Nucleus accumbens (tissue), 56 donors: ENCODE measurements at places on chromosomes 6 and 20.

- DNase-seq, result no peak
Observed at GRCh38 chr6:137369136-137369535, 125.1 kb downstream of the OLIG3 start.

GRCh38 chr6:88908598-88909548 is 54.5 kb downstream of the RNGTT start:
- no peak for DNase-seq

DNA sequence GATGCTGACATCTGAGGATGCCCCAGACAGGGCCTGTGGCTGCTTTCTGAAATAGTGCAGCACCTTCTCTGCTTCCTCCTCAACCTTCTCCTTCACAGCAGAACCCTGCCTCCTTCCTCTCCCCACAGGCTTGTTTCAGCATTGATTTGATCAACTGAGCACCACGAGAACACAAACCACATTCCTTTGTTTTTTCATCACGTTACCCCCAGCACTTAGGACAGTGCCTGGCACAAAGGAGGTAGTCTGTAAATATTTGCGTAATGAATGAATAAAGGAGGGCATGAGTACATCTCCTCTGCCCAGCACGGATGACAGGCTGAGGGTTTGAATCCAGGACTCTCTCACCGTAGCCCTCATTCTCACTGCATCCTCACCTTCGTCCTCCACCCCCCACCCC is 21.3 kb upstream of the WFDC2 start:
- DNase-seq, result no peak

DNA sequence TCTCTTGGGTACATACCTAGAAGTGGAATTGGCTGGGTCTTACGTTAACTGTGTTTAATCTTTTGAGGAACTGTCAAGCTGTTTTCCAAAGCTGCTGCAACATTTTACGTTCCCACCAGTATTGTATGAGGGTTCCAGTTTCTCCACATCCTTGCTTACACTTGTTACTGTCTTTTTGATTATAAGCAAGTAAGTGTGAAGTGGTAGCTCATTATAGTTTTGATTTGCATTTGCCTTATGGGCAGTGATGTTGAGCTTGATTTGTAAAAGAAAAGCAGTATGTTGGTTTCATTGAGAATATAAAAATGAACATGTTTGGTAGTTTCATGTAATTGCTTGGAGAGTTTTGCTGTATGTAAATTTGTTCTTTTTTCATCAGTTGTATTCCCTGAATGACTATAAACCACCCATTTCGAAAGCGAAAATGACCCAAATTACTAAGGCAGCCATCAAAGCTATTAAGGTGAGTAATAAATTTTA is 40.4 kb downstream of the SCAF8 start:
- no peak for DNase-seq

DNA sequence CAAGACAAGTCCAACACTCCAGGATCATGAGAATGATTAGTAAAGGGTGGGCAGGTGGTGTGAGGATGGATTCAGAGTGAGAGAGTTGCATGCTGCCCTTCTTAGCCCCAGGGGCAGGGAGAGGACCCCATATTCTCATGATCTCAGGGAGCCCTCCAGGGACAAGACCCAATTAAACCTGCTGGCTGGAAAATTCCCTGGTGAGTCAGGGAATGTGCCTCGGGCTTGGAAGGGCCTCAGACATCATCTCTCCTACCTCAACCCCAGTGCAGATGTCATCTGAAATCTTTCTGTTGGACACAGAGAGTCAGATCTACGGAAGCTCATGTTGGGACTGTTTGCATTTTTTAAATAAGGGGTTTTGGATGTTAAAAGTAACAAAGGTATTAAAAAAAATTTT is 9.2 kb upstream of the SIRPD start:
- no peak for DNase-seq

DNA sequence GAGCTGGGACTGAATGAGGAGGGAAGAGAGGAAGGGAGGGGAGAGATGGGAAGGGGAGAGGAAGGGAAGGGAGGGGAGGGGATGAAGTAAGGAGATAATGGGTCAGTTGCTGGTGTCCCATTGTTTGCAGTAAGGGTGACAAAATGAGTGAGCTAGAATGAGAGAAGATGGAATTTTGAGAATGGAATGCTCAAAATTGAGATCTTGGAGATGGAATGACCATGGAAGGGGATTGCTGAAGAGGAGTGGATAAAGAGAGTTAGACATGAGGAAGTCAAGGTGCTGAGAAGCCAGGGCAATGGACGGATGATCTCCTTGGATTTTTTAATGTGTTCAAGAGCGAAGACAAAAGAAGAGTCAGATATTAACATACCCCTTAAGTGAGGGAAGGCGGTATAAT is 80.5 kb upstream of the SSTR4 start:
- DNase-seq, result no peak

GRCh38 chr6:107344981-107345380 is 114.4 kb downstream of the PDSS2 start:
- DNase-seq, result no peak

DNA sequence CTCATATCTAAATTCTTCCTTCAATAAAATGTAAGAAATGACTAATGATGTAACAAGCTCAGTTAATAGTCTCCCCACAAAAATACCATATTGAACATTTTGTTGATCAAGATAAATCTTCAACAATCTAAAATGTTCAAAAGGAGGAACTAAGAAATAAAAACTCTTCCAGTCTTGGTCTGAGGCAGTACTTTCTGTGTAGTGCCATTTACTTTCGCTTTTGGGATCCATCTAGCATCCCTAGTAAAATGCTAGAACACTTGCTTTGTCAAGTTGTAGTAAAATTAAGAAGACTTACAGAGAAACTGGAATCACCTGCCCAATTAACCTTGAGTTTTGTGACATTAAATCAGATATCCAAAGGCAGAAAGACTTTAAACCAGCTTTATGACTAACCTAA is 246.4 kb downstream of the KHDRBS2 start:
- DNase-seq, result no peak

GRCh38 chr6:145420599-145420998 is 314.7 kb downstream of the EPM2A start:
- no peak for DNase-seq

GRCh38 chr6:144286503-144287393 is 1.6 kb downstream of the UTRN start:
- no peak for DNase-seq

DNA sequence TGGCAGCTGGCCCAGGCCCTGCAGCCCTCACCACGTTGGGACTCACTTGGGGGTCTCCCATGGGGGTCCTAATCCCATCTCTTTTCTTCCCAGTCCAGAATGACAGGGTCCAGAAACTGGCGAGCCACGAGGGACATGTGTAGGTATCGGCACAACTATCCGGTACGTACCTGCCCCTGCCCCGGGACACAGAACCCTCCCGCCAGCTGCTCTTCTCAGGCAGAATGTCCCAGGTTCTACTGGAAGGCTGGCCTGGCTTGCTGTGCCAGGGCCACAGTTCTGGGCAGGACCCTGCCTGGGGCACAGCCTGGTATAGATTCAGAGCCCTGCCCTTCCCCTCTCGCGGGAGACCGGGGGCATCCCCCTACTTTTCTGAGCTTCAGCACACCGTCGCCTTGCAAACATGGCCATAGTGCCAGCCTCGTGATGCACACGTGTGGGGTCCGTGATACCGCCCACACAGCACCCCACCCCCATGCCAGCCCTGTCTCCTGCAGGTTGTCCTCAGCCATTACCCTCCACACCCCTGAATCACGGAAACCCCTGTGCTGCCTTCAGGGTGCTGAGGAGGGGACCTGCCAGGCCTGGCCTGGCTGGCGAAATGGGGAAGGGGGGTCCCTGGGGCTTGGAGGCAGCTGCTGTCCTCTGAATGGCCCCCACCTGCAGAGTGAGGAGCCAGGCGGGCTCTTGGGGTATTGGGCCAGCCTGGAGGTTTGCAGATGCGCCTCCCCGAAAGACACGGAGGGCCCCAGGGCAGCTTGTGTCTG is 3.0 kb downstream of the OGFR start:
- no peak for DNase-seq

DNA sequence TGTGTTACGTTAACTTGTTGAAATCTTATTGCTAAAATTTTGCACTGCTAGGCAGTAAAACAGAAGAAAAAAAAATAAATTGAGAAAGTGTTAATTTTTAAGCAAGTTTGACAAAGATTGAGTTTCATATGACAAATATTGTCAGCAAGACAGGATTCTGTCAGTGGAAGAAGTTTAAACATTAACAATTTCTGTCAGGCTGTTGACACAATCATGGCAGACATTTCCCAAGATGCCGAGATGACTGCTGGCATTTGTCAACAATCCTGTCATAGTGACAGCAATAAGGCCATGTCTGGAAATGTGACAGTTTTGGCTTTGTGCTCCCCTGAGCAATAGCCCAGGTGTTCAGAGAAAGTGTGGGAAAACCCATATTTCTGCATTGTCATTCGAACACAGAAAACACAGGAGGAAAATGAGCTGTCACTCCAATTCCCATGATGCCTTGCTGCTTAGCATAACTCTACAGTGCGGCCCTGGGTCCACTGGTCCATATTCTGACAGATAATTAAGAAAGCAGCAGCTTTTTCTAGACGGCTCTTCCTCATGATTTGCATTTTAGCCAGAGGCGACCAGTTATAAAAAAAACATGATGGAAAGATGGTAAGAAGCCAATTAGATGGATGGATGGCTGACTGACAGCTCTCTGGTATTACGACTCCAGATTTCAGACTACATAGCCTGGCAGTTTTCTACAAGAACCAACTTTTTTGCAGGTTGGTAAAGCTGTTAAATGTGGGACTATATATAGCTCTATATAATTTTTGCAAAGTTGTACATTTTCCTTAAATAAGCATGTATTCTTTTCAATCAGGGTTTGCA is 43.6 kb upstream of the DEFB112 start:
- DNase-seq, result no peak

GRCh38 chr20:54291339-54292010 is 83.6 kb downstream of the PFDN4 start:
- no peak for DNase-seq

GRCh38 chr6:168206186-168206585 is 113.4 kb downstream of the DACT2 start:
- DNase-seq, result no peak

DNA sequence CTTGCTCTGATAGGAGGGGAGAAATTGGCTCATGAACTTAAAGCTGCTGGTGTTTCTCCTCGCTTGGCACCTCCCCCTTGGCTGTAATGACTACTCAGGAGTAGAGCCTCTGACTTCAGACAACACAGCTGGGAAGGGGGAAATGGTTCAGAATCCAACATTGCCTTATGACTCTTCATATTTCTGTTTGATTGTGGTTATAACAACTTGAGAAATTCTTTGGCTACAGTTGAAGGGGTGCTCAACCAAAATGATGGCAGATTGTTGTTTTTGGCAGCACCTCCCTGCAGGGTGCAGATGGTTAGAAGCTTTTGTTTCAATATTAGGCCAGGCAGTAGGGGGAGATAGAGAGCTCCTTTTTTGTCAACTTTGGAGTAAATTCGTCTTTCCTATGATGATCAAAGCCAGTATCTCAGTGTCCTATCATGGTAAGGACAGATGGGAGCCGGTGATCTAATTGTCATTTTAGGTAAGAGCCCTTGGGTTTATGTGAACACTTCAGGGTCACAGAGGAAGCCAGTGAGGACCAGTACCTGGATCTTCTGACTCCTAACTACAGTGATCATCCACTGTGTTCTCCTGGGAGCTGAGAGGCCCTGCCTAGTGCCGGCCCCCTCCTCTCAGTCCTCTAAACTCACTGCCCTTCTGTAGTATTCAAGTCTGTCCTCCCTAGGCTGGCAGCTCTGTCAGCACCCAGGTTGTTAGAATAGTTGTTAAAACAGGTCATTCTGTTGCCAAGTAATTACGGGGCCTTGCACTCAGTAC is 39.9 kb downstream of the RPRD1B start:
- no peak for DNase-seq

- DNase-seq, result no peak
Observed at GRCh38 chr20:1207293-1207878, 4.1 kb downstream of the C20orf202 start.

DNA sequence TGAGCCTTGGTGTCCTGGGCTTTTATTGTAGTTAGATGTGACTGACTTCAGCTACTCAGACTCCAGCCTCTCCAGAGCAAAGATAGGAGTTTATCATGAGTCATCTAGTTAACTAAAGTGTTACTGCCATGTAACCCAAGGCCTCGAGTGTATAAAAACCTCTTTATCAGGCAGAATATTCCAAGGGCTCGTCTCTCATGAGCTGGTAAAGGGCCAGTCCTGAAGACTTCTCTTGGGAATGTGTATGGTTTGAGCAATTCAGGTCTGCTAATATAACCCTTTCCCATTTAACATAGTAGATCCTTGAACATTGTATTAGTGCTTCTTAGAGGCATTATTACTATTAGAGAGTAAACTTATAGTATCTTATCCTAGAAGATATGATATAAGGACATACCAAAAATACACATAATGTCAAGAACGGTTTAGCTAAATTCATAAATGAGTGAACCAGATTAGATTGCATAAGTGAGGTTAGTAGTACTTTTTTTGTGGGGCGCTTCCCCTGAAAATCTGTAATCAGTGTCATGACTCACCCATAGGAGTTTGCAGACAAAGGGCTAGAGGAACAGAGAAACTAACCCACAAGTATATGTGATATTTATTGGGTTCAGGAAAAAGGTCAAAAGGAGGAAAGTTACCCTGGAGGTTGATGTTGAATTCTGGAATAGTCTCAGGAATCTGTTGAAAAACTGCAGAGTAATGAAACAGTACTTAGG is 16.0 kb downstream of the DSE start:
- DNase-seq, result no peak

GRCh38 chr20:57509665-57510237 is 15.2 kb downstream of the CTCFL start:
- DNase-seq, result no peak

- no peak for DNase-seq
Observed at GRCh38 chr6:127131275-127131674, 12.8 kb downstream of the RSPO3 start.

DNA sequence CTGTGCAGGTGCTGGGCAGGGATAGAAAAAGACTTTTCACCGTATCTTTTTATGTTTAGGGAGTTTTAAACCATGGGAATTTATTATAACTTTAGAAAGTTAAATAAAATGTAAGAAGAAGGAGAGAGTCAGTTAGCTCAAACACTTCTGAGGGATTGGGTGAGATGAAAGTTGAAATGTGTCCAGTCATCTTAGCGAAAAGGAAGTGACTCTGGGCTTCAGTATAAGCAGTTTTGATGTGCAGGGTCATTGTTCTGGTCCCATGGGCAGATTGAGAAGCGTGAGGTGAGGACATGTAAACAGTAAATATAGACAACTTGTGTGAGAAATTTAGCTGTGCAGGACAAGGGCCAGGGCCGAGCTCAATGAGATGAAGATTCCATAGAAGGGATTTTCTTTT is 66.9 kb downstream of the TOX2 start:
- no peak for DNase-seq
